ENCODE measurements at places on chromosomes 11 and 22. TPM values are rescaled to one million over a fixed set of nuclear protein-coding genes. Genes with fewer than 3 reads are reported as not detected.

DNA sequence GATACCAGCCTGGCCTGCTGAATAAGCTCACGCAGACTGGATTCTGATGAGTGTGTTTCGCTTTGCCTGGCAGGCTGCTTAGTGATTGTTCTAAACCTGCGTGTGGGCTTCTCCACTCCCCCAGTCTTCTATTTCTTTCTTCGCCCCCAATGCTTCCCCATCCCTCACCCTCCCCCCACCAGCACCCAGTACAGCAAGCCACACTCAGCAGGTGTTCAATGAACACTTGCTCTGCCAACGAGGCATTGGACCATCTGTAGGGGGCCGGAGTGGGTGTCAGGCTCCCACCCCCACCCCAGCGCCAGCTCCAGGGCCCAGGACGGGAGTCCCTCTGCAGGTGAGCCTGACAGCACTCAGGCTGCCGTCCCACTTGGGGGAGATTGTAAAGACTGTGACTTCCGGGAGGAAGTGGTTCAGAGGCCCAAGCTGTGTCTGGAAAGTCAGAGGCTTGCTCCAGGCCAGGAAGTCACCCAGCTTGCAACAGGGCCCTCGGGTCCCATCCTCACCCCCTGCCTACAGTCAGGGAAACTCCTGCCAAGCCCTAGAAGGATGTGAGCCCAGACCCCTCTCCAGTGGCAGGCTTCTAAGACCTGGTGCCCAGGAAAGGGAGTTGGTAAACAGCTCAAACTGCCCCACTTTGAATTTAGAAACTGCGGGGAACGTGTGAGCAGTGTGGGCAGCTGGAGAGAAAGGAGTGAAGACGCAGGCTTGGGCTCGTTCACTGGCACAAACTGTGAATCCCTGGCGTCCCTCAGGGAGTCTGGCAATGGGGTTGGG lies 66.3 kb upstream of the PRDM11 start:
- H3K27me3 ChIP-seq, result no peaks in the 10 kb centered on the region
- H3K4me1 ChIP-seq, result peaks cover 42% of the 10 kb centered on the region
- no peak for DNase-seq
- H3K4me3 ChIP-seq, result no peak overlapping the region
- no peak overlapping the region for H3K27ac ChIP-seq
- H3K36me3 ChIP-seq, result no peaks in the 10 kb centered on the region

APOL3 gene
- 10.1 TPM for total RNA-seq

DNA sequence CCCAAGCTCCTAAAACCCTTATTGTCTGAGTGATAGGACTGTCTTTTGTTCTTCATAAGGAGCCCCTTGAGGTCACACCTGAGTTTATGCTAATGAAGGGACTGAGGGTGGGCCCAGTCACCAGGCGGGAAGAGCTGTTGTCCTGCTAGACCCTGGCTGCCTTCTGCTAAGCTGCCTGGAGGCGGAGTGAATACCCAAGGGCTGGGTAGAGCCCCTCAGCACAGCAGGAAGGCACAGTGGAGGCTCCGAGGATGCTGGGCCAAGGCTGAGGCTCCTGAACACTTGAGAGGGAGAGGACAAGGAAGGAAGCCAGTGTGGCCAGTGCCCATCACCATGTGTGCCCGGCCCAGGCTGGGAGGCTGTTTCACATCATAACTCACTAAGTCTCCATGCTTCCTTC lies 4.8 kb upstream of the PHF21B start:
- peaks cover 9% of the 10 kb centered on the region for H3K4me1 ChIP-seq
- H3K36me3 ChIP-seq, result no peaks in the 10 kb centered on the region
- no peak for DNase-seq
- H3K27ac ChIP-seq, result no peak overlapping the region
- H3K27me3 ChIP-seq, result peaks cover 45% of the 10 kb centered on the region
- no peak overlapping the region for H3K4me3 ChIP-seq

DNA sequence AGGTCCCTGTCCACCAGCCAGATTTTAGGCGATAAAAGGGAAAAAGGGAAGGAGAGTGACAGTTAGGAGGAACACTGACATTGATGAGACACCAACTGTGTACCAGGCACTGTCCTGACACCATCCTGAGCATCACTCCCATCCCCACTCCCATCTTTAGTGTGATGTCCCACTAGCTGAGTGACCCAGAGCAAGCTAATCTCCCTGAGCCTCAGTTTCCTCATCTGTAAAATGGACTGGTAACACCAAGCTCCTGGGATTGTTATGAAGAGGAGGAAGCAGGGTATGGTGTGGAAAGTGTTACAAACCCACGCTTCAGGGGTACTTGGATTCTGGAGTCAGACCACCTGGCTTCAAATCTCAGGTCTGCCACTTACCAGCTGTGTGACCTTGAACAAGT lies 8.5 kb upstream of the P2RY6 start:
- no peak overlapping the region for H3K27ac ChIP-seq
- H3K4me1 ChIP-seq, result no peaks in the 10 kb centered on the region
- H3K36me3 ChIP-seq, result no peaks in the 10 kb centered on the region
- H3K4me3 ChIP-seq, result no peak overlapping the region

OR8K3 gene
- not detected for total RNA-seq

DNA sequence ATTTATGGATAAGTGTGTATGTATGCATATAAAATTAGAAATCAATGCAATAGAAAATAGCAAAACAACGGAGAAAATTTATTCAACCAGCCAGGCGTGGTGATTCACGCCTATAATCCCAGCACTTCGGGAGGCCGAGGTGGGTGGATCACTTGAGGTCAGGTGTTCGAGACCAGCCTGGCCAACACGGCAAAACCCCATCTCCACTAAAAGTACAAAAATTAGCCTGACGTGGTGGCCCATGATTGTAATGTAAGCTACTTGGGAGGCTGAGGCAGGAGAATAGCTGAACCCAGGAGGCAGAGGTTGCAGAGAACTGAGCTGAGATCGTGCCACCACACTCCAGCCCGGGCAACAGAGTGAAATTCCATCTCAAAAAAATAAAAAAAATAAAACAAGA lies 5.5 kb downstream of the KRTAP5-6 start:
- H3K4me3 ChIP-seq, result no peak overlapping the region
- peaks cover 4% of the 10 kb centered on the region for H3K4me1 ChIP-seq
- H3K27me3 ChIP-seq, result peaks cover 44% of the 10 kb centered on the region
- H3K27ac ChIP-seq, result no peak overlapping the region

DNA sequence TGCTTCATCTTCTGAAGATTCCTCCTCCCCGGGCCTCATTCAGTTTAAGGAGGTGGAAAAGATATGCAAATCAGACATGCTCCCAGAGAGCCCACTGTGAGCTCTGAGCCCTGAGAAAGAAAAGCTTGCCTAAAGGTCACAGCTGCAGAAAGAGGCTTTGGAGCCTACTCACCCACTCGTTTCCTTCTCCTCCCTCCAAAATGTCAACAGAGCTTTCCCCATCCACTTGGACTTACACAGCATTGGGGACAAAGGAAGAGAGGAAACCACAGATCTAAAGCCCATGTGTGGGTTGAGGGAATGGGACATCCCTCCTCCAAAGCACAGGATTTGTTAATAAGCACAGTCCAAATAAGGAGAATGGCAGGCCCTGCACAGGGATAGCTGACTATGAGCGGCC lies 158.4 kb downstream of the ETS1 start:
- H3K4me3 ChIP-seq, result no peak overlapping the region
- DNase-seq, result no peak
- H3K27me3 ChIP-seq, result no peaks in the 10 kb centered on the region
- H3K36me3 ChIP-seq, result no peaks in the 10 kb centered on the region
- H3K4me1 ChIP-seq, result peaks cover 16% of the 10 kb centered on the region
